ENCODE measurements at places on chromosomes 16 and 17. TPM values are rescaled to one million over a fixed set of nuclear protein-coding genes. Genes with fewer than 3 reads are reported as not detected.

DNA sequence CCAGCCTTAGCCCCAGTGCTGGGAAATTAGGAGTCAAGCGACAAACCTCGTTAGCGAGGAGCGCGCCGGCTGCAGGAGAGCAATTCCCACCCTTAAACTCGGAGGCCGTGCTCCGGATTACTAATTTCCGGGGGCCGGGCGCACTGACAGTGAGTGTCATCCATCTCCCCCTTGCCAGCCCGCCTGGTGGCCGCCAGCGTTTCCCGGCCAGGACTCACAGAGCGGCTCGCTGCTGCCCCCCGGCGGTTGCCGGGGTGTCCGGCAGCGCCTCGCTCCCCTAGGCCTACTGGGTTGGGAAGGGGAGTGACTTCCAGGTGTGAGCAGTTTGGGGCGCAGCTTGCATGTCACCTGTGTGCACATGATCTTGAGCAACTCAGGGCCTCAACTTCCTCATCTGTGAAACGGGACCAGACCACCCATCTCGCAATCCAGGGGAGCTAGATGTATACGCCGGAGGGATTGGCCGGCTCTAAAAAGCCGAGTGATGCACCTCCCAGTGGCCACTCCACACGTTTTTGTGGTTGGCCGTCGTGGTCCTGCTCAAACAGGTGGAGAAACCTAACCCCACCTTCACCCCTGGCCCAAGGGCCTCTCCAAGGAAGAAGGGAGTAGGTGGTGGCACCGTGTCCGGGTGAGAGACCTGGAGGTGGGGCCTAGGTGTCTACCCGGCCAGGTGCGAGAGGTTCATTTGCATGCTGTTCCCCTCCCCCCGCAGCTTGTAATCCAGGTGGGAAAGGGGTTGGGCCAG, 2.5 kb upstream of the GSE1 start:
- peak overlapping the region; percentile 91 for H3K27ac ChIP-seq
- H3K4me3 ChIP-seq: peak overlapping the region; percentile 18
- peaks cover 39% of the 10 kb centered on the region for H3K4me1 ChIP-seq
- no peaks in the 10 kb centered on the region for H3K36me3 ChIP-seq
- no peaks in the 10 kb centered on the region for H3K27me3 ChIP-seq
- peak; percentile 96 for DNase-seq

The TOM1L1 gene
- 85.7 TPM for total RNA-seq

DNA sequence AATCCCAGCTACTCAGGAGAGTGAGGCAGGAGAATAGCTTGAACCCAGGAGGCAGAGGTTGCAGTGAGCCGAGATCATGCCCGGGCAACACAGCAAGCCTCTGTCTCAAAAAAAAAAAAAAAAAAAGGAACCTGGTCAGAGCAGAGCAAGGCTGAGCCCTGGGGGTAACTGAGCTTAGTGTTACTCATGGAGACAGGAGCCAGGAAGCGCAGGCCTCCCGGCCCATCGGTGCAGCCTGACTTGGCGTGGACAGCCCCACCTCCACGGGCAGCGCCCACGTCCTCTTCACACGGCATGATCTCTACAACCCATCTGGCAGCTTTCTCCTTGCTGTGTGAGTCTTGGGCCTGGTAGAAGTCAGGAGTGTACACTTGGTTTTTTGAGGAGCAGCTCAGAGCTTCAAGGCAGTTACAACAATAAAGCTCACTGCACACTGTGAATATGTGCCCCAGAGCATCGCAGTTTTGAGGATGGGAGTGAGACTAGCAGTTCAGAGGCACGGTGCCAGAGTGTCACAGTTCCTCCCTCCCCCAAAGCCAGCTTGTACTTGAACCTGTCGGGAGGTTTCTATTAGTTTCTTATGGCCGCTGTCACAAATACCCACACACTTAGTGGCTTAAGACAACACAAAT, 129.9 kb downstream of the RAP1GAP2 start:
- H3K36me3 ChIP-seq: no peaks in the 10 kb centered on the region
- H3K4me1 ChIP-seq: no peaks in the 10 kb centered on the region
- H3K27me3 ChIP-seq: no peaks in the 10 kb centered on the region
- no peak for DNase-seq

DNA sequence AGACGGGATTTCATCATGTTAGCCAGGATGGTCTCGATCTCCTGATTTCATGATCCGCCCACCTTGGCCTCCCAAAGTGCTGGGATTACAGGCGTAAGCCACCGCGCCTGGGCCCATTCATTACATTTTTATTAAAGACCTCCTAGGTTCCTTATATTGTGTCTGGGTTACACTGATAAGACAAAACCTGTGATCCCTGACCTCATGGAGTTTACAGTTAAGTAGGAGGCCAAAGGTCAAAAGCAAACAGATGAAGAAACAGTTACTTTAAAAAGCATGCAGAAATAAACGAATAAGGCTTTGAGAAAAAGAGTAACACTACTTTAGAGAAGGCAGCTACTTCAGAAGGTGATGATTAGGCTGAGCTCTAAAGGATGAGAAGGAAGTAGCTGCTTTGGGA, 14.9 kb upstream of the HLF start:
- no peaks in the 10 kb centered on the region for H3K4me1 ChIP-seq
- no peak for DNase-seq
- no peak overlapping the region for H3K4me3 ChIP-seq
- H3K27me3 ChIP-seq: no peaks in the 10 kb centered on the region
- no peak overlapping the region for H3K27ac ChIP-seq
- H3K36me3 ChIP-seq: no peaks in the 10 kb centered on the region

- H3K4me1 ChIP-seq: peaks cover 14% of the 10 kb centered on the region
- no peak overlapping the region for H3K4me3 ChIP-seq
- no peaks in the 10 kb centered on the region for H3K27me3 ChIP-seq
Observed at GRCh38 chr17:75475851-75476250, 19.4 kb downstream of the TMEM94 start.

DNA sequence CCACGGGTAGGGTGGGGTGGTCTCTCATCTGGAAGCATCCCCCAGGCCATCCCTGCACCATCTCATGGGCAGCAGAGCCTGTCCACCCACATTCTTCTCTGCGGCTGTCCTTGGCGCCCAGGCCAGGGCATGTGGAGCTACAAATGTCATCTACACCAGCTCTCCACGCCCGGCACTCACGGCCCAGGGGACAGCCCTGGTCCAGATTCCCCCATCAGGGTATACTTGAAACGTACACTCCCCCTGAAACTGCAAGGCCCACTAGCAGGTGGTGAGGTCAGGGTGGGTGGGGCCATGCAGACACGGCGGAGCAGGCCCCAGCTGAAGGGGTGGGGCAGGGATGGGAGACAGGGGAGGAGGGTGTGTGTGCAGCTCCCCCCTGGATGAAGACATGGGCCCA, 3.2 kb upstream of the SOX8 start:
- peaks cover 5% of the 10 kb centered on the region for H3K27me3 ChIP-seq
- H3K4me1 ChIP-seq: no peaks in the 10 kb centered on the region
- no peak overlapping the region for H3K4me3 ChIP-seq
- H3K27ac ChIP-seq: no peak overlapping the region
- DNase-seq: no peak
- no peaks in the 10 kb centered on the region for H3K36me3 ChIP-seq

DNA sequence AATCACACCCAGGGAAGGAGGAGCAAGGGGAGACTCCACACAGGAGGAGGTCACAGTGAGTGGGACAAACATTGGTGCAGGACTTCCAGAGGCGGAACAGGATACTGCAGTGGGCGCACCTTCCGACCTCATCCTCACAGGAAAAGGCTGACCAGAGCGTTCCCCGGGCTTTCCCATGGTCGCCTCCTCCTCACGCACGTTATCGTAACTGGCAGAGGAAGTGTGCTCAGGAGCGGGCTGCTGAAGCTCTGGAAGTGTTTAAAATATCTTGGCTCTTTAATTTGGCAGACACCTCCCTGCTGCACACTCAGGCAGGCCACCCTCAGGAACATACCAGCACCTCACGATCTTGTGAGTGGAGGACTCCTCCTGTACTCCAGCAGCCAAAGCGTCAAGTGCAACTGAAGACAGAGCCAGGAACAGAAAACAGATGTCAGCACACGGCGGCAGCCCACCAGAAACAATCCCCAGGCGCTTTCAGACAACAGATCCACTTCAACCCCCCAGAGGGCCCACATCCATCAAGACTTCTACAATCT, 17.5 kb downstream of the FANCA start:
- H3K4me3 ChIP-seq: no peak overlapping the region
- DNase-seq: no peak
- no peaks in the 10 kb centered on the region for H3K4me1 ChIP-seq
- H3K27me3 ChIP-seq: no peaks in the 10 kb centered on the region
- no peak overlapping the region for H3K27ac ChIP-seq

DNA sequence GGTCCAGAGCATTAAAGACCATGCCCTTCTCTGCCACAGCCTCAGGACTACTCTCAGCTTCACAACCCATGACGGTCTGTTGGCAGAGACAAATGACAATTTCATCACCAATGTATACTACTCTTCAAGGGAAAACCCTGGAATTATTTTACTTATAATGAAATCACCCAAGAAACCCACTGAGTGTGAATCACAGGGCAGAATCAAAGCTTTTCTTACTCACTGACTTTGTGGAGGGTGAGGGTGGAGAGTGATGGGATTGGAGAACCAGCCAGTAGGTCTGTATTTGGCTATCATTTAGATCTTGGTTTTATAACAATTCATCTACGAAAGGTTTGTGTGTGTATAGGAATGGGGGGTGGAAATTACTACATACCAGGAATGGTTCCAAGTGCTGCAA, 442.6 kb downstream of the SHISA9 start:
- no peaks in the 10 kb centered on the region for H3K36me3 ChIP-seq
- H3K4me3 ChIP-seq: no peak overlapping the region
- no peaks in the 10 kb centered on the region for H3K27me3 ChIP-seq

The ACSM2A gene
- 59.3 TPM for total RNA-seq

The TPSG1 gene
- total RNA-seq: 3.4 TPM

The PERCC1 gene
- not detected for total RNA-seq

- H3K27me3 ChIP-seq: no peaks in the 10 kb centered on the region
- H3K36me3 ChIP-seq: no peaks in the 10 kb centered on the region
- H3K27ac ChIP-seq: peak overlapping the region; percentile 59
- peak; percentile 69 for DNase-seq
- peaks cover 3% of the 10 kb centered on the region for H3K4me1 ChIP-seq
- no peak overlapping the region for H3K4me3 ChIP-seq
Observed at GRCh38 chr16:73172241-73172972, 124.5 kb upstream of the ZFHX3 start.

GRCh38 chr16:75476817-75477216, 12.3 kb upstream of the TMEM170A start:
- no peaks in the 10 kb centered on the region for H3K4me1 ChIP-seq
- H3K4me3 ChIP-seq: no peak overlapping the region
- no peak for DNase-seq
- H3K36me3 ChIP-seq: no peaks in the 10 kb centered on the region
- no peaks in the 10 kb centered on the region for H3K27me3 ChIP-seq
- no peak overlapping the region for H3K27ac ChIP-seq

GRCh38 chr17:75876190-75876937, 2.0 kb downstream of the TRIM47 start:
- H3K27me3 ChIP-seq: no peaks in the 10 kb centered on the region
- peak overlapping the region; percentile 96 for H3K27ac ChIP-seq
- H3K4me3 ChIP-seq: peak overlapping the region; percentile 72

DNA sequence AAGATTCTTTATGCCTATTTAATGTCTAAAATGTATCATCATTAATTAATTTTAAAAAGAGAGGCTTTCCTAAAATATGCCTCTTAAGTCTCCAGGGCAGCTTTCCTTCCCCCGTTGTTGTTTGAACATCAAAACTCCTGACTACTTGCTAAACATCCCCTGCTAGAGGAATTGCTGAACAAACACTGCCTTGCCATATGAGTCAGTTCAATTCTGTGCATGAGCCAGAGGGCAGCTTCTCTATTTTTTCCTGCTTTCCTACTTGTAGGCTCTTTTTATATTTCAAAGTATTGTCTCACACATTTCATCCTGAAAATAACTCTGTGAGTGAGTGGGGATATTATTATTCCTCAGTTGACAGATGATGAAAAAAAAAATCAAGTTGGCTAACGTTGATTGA, 143.4 kb downstream of the HS3ST4 start:
- DNase-seq: no peak
- no peaks in the 10 kb centered on the region for H3K36me3 ChIP-seq
- no peak overlapping the region for H3K4me3 ChIP-seq
- H3K27me3 ChIP-seq: no peaks in the 10 kb centered on the region
- no peaks in the 10 kb centered on the region for H3K4me1 ChIP-seq

- H3K4me3 ChIP-seq: no peak overlapping the region
- H3K27me3 ChIP-seq: no peaks in the 10 kb centered on the region
- peaks cover 57% of the 10 kb centered on the region for H3K36me3 ChIP-seq
- no peak overlapping the region for H3K27ac ChIP-seq
- DNase-seq: no peak
- no peaks in the 10 kb centered on the region for H3K4me1 ChIP-seq
Observed at GRCh38 chr16:81703177-81704155, 75.6 kb upstream of the PLCG2 start.

GRCh38 chr17:21352221-21352980, 23.8 kb upstream of the KCNJ12 start:
- H3K4me1 ChIP-seq: no peaks in the 10 kb centered on the region
- no peak overlapping the region for H3K27ac ChIP-seq
- peak; percentile 45 for DNase-seq
- H3K27me3 ChIP-seq: no peaks in the 10 kb centered on the region
- no peaks in the 10 kb centered on the region for H3K36me3 ChIP-seq
- H3K4me3 ChIP-seq: no peak overlapping the region

- no peaks in the 10 kb centered on the region for H3K27me3 ChIP-seq
- peak overlapping the region; percentile 74 for H3K4me3 ChIP-seq
Observed at GRCh38 chr16:970386-970765, 408 bp downstream of the LMF1 start.

DNA sequence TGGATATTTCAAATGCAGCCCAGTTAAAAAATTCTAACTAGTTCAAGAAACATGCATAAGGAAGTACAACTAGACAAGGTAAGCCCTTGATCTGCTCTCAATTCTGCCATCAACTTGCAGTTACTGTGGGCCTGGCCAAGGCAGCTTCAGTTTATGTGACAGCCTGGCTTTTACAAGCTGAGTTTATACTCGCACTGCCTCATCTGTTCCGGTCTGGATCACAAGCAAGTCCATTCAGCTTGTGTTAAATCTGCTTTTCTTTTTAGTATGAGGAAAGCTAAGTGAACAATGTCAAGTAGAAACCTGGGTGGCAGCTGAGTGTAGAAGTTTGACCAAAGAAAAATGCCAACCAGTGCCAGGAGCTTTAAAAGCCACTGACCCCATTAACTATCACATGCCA, 76.6 kb upstream of the CORO6 start:
- H3K27ac ChIP-seq: peak overlapping the region; percentile 56
- H3K4me3 ChIP-seq: no peak overlapping the region
- H3K36me3 ChIP-seq: peaks cover 9% of the 10 kb centered on the region

GRCh38 chr16:4339909-4340308, 11.2 kb downstream of the PAM16 start:
- peak; percentile 80 for DNase-seq
- no peaks in the 10 kb centered on the region for H3K27me3 ChIP-seq
- peaks cover 26% of the 10 kb centered on the region for H3K36me3 ChIP-seq
- H3K4me1 ChIP-seq: peaks cover 9% of the 10 kb centered on the region

The IRF8 gene
- total RNA-seq: 33.3 TPM

The NACA2 gene
- not detected for total RNA-seq

The NATD1 gene
- total RNA-seq: 14.2 TPM

- H3K27me3 ChIP-seq: no peaks in the 10 kb centered on the region
- H3K27ac ChIP-seq: no peak overlapping the region
- H3K36me3 ChIP-seq: peaks cover 2% of the 10 kb centered on the region
- no peak overlapping the region for H3K4me3 ChIP-seq
- H3K4me1 ChIP-seq: no peaks in the 10 kb centered on the region
Observed at GRCh38 chr16:23597003-23597756, 1.1 kb upstream of the NDUFAB1 start.

The IRX5 gene
- 22.3 TPM for total RNA-seq

Data from kidney (tissue), 22 donors.